GM12864 (cell line): ENCODE measurements at places on chromosomes 6 and 20.

DNA sequence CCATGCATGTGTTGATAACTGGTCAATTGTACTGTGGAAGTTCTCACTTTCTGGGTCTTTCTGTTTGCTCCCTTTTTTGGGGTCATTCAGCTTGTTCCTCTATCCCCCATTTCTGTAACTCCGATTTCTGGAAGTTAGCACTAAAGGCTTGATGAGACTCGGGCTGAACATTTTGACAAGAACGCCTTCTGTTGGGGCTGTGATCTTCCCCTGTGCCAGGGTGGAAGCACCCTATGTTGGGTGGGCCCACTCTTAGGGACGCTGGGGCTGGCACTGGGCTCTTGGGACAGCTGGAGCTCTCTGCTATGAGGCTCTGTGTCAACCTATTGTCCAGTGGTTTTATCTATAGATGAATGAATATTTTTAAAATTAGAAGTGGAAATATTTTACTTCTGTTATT lies 60.1 kb upstream of the FRMD1 start:
- no peak for DNase-seq

DNA sequence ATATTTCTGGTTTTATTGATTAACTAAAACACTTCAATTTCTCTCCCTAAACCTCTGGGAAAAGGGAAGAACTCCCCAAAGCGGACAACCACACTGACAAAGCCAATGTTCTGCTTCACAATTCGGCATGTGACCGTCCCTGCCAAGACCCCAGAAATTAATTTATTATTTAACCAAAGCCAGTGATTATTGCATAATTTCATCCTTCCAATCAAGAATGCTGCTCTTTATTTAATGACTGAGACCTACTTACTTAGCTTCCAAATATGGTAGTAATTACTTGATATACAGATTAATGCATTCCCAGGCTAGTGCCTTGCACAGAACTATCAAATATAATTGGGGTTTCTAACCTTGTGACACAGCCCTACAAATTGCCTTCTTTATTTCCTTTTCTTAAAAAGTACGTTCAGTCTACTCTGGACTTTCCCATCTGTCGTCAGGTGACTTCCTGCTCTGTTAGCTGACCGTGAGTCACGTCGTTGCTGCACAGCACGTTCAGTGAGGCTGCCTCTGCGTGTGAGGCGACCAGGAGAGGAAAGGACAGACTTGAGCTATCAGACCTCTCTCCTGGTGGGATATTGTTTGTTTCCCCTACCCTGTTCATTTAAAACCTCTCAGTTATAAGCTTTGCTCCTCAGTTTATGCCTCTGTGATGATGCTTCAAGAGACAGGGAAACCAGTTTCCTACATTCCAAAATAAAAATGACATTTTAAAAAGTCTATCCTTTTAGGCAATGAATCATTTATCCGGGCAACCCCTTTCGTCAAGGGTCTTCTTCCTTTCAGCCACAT lies 55.7 kb upstream of the TNFAIP3 start:
- DNase-seq, result peak; percentile 87

- no peak for DNase-seq
Measured at GRCh38 chr20:53712212-53712977, 118.8 kb upstream of the ZNF217 start.

DNA sequence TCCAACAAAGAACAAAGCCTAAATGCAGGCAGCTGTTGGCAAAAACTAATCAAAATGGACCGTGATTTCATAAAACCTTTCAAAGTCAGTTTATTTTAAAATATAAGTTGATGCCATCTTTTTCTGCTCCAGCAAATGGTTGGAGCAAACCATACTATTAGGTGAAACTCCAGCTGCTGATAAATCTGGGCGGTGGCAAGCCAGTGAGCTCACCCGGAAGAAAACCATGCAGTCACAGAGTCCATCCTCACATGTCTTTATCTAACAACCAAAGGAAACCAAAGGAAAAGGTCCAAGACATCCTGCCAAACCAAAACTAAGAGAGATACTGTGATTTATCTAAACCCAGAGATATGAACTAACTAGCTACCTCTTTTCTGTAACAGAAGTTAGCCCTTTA lies 72.6 kb downstream of the HIVEP2 start:
- DNase-seq, result no peak

DNA sequence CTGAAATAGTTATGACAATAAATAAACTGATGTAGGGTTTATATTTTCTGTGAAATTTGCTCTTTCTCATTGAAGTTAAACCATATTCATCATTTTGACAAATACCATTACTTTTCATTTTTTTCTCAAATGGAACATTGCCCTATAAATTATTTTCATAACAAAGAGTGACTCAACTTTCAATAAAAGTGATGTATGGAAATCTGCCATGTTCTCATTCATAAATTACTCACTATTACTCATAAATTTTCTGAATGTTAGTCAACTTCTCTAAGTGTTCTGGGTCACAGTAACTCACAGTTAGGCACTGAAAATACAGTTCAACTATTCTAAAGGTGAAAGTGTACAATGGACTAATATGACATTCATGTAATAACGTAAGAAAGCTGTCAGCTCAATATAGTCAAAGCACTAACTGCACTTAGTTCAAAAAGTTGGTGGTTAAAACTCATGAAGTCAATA lies 19.0 kb upstream of the STX11 start:
- no peak for DNase-seq

- no peak for DNase-seq
Measured at GRCh38 chr20:13736436-13737191, 48.1 kb downstream of the ESF1 start.

GRCh38 chr6:75490706-75491105 lies 2.9 kb downstream of the FILIP1 start:
- DNase-seq, result no peak

- no peak for DNase-seq
Measured at GRCh38 chr6:111985202-111985731, 68.6 kb upstream of the CCN6 start.

- DNase-seq, result no peak
Measured at GRCh38 chr20:2524709-2525506, 11.5 kb upstream of the TMC2 start.

GRCh38 chr6:34511915-34512737 lies 44.0 kb downstream of the SPDEF start:
- DNase-seq, result no peak

GRCh38 chr20:3716195-3716834 lies 3.9 kb upstream of the SIGLEC1 start:
- DNase-seq, result peak; percentile 16

GRCh38 chr6:7414811-7415210 lies 25.2 kb downstream of the RIOK1 start:
- no peak for DNase-seq

GRCh38 chr6:166635013-166635970 lies 8.2 kb upstream of the RPS6KA2 start:
- no peak for DNase-seq

DNA sequence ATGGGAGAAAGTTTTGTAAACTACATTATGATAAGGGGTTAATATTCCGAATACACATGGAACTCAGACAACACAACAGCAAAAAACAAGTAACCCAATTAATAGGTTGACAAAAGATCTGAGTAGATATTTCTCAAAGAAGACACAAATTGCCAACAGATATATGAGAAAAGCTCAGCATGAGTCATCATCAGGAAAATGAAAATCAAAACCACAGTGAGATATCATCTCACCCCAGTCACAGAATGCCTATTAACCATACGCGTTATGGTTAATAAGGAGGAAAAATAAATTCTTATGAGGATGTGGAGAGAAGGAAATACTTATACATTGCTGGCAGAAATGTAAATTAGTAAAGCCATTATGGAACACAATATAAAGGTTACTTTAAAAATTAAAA lies 695.0 kb downstream of the COL12A1 start:
- DNase-seq, result no peak

DNA sequence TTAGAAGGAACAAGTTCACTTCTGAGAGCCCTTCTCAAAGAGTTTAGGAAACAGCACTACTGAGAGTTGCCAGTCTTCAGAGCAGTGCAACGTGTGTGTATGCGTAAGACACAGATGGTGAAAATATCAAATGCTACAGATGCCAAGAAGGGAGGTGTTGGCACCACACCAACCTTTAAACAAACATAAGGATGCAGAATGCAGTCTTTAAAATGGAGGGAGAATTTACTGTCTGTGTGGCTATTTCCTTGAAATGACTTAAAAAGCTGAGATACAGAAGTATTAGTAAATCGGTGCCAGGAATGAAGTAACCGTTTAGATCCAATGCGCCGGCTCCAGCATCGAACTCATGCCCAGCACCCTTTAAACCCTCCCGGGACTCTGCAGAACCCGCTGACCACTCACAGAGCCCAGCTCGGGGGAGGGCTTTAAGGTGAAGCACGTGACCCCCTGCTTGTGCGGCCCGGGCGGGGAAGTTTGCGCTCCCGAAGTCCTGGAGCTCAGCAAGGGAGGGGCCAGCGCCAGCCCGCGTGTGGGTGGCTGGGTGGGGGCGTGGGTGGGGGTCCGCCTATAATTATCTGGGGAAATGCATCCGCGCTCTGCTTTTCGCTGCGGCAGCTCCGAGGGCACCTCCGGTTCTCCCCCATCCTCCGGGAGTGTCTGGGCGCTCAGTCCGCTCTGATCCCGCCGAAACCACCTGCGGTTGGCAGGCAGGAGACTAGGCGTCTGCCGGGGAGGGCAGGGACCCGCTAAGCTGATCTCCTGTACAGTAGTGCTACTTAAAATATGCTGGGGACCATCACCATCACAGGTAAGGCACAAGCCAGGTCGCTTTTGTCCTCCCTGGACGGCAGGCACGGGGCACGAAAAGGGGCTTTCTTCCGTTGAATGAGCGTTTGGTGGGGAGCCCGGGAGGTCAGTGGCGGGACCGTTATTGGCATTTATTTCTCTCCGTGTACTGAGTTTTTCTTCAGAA lies 66.0 kb downstream of the ZBTB2 start:
- DNase-seq, result no peak

DNA sequence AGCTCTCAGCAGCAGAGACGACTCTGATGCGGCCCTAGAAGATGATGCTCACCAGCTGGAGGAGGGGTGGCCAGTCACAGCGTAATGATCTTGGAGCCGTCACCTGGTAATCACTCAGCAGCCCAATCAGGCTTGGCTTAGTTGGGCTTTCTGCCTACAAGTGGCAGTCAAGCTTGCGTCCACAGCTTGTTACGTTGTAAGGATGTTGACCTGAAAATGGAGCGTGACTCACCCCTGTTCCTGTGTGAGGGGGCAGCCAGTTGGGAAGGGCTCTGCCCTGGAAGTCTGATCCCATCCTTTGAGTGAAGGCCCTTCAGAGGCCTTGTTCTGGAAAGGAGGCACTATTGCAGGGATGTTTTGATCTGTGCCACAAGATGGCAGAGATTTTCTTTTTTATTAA lies 49.8 kb downstream of the SPATA2 start:
- no peak for DNase-seq

DNA sequence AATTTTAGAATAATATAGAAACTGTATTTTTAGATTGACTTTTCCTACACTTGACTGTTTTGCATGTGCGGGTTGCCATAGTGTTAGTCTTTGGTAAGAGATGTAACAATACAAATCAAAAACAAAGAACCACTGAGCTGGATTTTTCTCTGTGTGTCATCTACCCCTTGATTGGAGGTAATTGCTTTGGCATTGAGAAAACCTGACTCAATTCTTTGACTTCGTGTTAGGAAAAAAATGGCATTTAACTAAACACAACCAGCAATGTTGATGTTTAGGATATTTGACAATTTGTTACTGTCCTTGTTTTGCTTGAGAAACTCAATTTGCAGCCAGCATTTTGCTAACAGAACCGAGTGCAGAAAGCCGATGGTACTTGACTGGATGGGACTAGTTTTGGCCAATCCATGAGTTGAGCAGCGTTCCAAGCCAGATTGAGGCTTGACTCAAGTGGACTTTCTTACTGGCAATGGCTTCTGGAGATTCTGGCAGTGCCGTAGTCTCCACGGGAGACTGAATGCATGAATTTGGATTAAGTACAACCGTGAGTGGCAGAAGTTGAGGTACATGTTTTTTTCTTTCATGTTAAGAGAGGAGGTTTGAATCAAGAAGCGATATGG lies 17.1 kb downstream of the TPBG start:
- DNase-seq, result no peak

- DNase-seq, result no peak
Measured at GRCh38 chr6:158793432-158793831, 25.7 kb downstream of the EZR start.

GRCh38 chr20:23680146-23680545 lies 8.7 kb downstream of the CST4 start:
- no peak for DNase-seq

- no peak for DNase-seq
Measured at GRCh38 chr20:10637563-10637962, 36.2 kb downstream of the JAG1 start.

- no peak for DNase-seq
Measured at GRCh38 chr6:135722190-135722589, 129.3 kb upstream of the PDE7B start.

- DNase-seq, result no peak
Measured at GRCh38 chr6:75643173-75643572, 41.5 kb downstream of the SENP6 start.

DNA sequence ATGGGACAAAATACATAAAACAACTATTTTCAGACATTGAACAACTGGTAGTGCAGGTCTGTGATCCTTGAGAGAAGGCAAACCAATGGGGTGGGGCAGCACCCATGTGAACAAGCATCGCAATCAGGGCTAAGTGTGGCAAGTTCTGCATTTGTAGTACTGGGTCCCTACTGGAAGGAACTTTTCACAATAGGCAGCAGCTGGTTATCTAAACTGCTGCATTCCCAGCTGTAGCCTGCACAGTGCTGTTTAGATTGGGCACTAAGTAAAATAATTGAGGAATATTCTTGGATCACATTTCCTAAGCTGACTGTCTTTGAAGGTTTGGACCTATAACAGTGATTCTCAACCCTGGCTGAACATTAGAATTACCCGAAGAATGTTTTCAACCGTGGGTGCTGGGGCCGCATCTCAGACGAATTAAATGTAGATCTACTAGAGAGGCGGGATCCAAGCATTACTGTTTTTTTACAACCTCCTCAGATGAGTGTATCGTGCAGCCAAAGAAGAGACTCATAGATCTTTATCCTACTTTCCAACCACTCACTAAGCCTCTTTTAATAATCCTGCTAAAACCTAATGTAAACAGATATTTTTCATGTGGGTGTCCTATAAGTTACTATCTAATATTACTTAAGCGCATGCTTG lies 12.4 kb upstream of the MAP3K4 start:
- DNase-seq, result no peak

- DNase-seq, result no peak
Measured at GRCh38 chr20:40986774-40987173, 41.8 kb upstream of the TOP1 start.

GRCh38 chr20:41865938-41866337 lies 247.8 kb upstream of the CHD6 start:
- no peak for DNase-seq

DNA sequence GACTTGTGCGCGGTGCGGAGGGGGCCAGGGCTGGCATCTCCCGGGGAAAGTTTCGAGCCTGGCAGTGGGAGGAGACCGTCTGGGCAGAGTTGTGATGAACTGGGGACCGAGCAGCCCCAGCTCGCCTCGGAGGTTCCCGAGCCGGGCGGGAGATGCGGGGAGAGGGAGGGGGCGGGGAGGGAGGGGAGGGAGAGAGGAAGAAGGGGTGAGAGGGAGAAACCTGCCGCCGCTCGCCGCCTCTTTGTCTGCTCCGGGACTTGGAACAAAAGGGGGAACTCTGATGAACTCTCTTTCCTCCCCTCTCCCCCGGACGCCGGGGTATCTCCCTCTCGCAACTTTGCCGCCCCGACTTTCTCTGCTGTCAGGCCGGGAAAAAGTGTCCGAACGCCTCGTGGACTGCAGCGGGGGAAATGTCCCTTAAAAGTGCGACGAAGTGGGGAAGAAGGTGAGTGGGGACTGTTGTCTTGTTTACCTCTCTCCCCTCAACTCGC lies 72.7 kb downstream of the SOX4 start:
- DNase-seq, result no peak

- DNase-seq, result no peak
Measured at GRCh38 chr20:8356806-8357205, 224.7 kb downstream of the PLCB1 start.

GRCh38 chr6:43268782-43269272 lies 25.5 kb downstream of the TTBK1 start:
- no peak for DNase-seq
